ENCODE measurements at places on chromosomes 13 and 19.

DNA sequence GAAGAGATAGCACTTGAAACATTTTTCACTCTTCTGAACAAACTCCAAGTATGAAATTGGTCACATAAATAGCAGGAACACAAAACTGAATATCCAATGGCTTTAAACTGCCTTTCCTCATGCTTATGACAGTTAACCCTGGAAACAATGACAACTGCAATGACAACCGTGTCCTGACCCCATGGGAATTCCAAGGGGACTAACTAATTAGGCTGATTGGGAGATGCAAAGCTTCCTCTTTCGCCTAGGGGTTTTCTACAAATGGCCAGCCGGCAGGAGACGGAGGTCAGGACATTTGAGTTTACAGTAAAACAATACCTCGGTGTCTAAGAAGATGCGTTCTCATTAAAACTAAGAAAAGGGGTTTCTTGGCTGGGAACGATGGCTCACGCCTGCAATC lies 53.0 kb upstream of the URAD start:
- peaks cover 29% of the 10 kb centered on the region for H3K27me3 ChIP-seq
- DNase-seq = no peak
- no peaks in the 10 kb centered on the region for H3K4me1 ChIP-seq
- no peak overlapping the region for H3K27ac ChIP-seq

GRCh38 chr19:48638831-48639381 lies 1.7 kb upstream of the DBP start:
- H3K36me3 ChIP-seq = peaks cover 11% of the 10 kb centered on the region
- H3K27me3 ChIP-seq = no peaks in the 10 kb centered on the region
- DNase-seq = no peak

GRCh38 chr13:42832341-42833096 lies 51.1 kb downstream of the FAM216B start:
- H3K4me3 ChIP-seq = no peak overlapping the region
- peaks cover 10% of the 10 kb centered on the region for H3K4me1 ChIP-seq
- no peak for DNase-seq
- no peaks in the 10 kb centered on the region for H3K36me3 ChIP-seq

DNA sequence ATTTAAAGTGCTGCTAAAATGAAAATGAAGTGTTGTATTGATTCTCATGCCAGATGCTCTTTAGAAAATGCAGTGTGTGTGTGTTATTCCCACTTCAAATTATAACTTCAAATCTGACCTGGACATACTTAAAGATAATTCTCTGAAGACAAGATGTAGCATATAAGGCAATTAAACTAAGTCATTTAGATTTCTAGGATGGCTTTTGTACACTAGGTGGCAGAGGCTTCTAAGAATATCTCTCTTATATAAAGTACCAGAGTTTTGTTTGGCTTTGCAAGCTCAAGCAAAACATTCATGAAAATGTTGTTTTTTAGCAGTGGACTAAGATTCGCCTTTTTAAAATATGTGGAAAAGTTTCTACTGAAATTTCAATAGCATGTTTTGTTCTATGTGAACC lies 407.2 kb downstream of the GPC5 start:
- DNase-seq = no peak
- H3K27me3 ChIP-seq = peaks cover 10% of the 10 kb centered on the region
- no peak overlapping the region for H3K4me3 ChIP-seq
- no peaks in the 10 kb centered on the region for H3K36me3 ChIP-seq
- H3K27ac ChIP-seq = no peak overlapping the region

DNA sequence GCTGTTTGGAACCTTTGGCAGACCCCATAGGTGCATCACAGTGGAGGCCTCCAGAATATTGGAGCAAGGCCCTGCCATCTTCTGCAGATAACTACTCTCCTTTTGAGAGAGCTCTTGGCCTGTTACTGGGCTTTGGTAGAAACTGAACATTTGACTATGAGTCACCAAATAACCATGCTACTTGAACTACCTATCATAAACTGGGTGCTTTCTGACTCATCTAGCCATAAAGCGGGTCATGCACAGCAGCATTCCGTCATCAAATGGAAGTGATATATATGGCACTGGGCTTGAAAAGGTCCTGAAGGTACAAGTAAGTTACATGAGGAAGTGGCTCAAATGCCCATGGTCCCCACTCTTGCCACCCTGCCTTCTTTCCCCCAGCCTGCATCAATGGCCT lies 782.5 kb upstream of the SLITRK6 start:
- no peak overlapping the region for H3K4me3 ChIP-seq
- no peaks in the 10 kb centered on the region for H3K36me3 ChIP-seq
- DNase-seq = no peak
- H3K27me3 ChIP-seq = no peaks in the 10 kb centered on the region

DNA sequence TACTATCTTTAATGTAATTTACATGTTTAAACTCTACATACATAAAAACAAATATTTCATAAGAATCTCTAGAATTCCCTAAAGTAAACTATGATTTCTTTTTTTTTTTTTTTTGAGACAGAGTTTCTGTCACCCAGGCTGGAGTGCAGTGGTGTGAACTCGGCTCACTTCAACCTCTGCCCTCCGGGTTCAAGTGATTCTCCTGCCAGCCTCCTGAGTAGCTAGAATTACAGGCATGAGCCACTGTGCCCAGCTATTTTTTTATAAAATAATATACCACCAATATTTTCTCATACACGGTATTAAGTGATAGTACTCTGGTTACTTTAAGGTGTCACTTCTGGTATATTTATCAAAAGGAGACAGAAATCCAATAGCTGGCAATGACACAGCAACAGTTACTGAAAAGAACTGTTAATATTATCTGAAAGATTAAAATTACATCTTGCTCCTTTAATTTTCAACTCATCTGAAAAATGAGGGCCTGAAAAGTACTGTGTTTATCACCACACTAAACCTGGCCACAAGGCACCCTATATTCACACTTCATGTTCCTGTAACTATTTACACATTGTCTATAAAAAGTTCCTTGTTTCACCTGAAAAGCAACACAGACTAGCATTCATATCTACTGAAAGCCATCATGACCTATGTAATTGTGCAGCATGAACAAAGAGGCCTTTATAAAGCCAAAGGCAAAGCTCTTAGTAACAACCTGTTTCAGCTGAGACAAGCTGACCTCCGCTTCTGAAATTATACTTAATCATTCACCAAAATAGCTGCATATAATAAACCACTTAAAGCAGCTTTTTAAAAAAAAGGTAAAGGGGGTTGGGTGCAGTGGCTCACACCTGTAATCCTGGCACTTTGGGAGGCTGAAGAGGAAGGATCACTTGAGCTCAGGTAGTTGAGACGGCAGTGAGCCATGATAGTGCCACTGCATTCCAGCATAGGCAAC lies 106.1 kb downstream of the SLC25A15 start:
- H3K4me1 ChIP-seq = peaks cover 9% of the 10 kb centered on the region
- DNase-seq = no peak
- H3K4me3 ChIP-seq = no peak overlapping the region
- H3K27ac ChIP-seq = peak overlapping the region; percentile 5

GRCh38 chr13:81184556-81185265 lies 843.8 kb upstream of the SPRY2 start:
- no peak overlapping the region for H3K4me3 ChIP-seq
- no peak for DNase-seq
- no peaks in the 10 kb centered on the region for H3K36me3 ChIP-seq
- no peaks in the 10 kb centered on the region for H3K27me3 ChIP-seq
- no peaks in the 10 kb centered on the region for H3K4me1 ChIP-seq

- H3K27ac ChIP-seq = peak overlapping the region; percentile 97
- H3K4me1 ChIP-seq = peaks cover 27% of the 10 kb centered on the region
- H3K36me3 ChIP-seq = peaks cover 12% of the 10 kb centered on the region
- H3K4me3 ChIP-seq = peak overlapping the region; percentile 98
- DNase-seq = no peak
Observed at GRCh38 chr19:40442328-40443130, 1.6 kb downstream of the SERTAD3 start.

DNA sequence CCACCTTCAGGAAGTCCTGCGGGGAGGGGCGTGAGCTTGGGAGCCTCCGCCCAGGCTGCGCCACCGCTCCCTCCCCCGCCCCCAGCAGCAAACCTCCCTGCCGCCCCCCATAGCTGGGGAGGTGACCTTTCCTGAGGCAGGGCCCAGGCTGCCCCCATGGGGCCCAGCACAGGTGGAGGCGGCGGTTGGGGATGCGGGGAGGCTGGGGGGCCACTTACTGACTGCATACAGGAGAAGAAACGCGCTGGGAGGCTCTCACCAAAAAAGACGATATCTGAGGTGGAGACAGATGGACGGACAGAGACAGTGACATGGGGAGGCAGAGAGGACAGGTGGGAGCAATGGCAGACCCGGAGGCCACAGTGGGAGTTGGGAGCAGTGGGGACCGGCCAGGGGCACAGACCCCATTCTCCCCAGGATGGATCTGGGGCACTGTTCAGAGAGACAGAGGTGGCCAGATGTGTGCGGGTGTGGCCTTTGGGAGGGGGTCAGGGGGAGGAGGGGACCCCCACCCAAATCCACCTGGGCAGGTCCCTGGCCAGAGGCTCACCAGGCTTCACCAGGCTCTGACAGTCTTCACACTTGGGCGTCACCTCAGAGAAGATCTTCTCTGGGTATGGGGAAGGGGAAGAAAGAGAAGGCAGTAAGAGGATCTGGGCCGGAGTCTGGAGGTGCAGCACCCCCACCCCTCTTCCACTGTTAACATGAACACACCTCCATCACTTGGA lies 3.0 kb upstream of the RINL start:
- H3K36me3 ChIP-seq = no peaks in the 10 kb centered on the region
- peaks cover 4% of the 10 kb centered on the region for H3K4me1 ChIP-seq
- H3K27ac ChIP-seq = no peak overlapping the region
- no peak overlapping the region for H3K4me3 ChIP-seq
- DNase-seq = no peak

GRCh38 chr19:2841855-2842574 lies 740 bp downstream of the ZNF555 start:
- H3K36me3 ChIP-seq = peaks cover 22% of the 10 kb centered on the region
- peak overlapping the region; percentile 86 for H3K4me3 ChIP-seq
- H3K27me3 ChIP-seq = no peaks in the 10 kb centered on the region
- peaks cover 6% of the 10 kb centered on the region for H3K4me1 ChIP-seq
- H3K27ac ChIP-seq = peak overlapping the region; percentile 14
- DNase-seq = no peak

DNA sequence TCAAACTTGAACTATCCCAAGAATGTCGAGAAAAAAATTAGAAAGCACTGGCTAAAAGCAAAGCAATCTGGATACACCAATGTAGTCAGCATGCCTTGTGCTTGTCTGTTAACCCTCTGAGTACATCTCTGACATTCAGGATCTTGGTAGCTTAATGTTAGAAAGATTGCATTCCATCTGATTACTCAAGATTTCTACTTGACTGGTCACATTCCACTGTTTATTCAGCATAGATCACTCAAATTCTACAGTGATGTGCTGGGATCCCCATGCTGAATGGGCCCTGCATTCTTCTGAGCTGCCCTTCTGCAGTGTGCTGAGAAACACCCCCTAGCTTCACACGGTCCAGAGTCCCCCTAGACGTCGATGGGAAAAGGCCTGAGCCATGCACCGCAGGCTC lies 295.4 kb upstream of the MAB21L1 start:
- no peak for DNase-seq
- peak overlapping the region; percentile 63 for H3K27ac ChIP-seq
- H3K4me3 ChIP-seq = no peak overlapping the region
- H3K27me3 ChIP-seq = no peaks in the 10 kb centered on the region
- peaks cover 23% of the 10 kb centered on the region for H3K4me1 ChIP-seq

DNA sequence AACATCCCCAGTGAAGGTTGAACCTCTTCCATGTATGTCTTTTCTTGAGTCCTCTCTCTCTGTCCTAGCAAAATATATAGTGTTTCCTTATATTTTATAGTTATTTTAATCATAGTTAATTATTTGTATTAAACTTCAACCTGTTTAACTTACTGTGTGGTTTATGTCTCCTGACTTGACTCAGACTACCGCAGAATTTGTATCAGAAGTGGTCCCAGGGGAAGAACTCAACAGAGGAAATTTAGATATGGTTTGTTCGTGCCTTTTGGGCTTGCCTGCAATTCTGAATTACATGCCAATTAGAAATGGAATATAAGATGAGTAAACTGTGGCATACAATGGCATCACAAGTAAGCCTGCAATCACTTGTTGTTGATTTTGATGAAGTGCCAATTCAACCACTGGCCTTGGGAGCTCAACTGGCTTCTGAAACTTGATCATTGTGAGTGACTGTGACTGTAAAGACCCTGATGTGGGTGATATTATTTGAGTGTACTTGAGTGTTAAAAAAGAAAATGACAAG lies 1459.5 kb upstream of the PCDH20 start:
- H3K4me1 ChIP-seq = no peaks in the 10 kb centered on the region
- no peaks in the 10 kb centered on the region for H3K27me3 ChIP-seq

GRCh38 chr13:100811928-100812327 lies 137.3 kb upstream of the TMTC4 start:
- no peak overlapping the region for H3K27ac ChIP-seq
- no peak overlapping the region for H3K4me3 ChIP-seq
- H3K36me3 ChIP-seq = no peaks in the 10 kb centered on the region
- no peaks in the 10 kb centered on the region for H3K27me3 ChIP-seq
- DNase-seq = no peak

- no peaks in the 10 kb centered on the region for H3K27me3 ChIP-seq
- H3K4me1 ChIP-seq = peaks cover 6% of the 10 kb centered on the region
- no peak for DNase-seq
- no peak overlapping the region for H3K4me3 ChIP-seq
- H3K36me3 ChIP-seq = peaks cover 3% of the 10 kb centered on the region
Observed at GRCh38 chr13:20499986-20500385, 25.7 kb downstream of the CRYL1 start.

DNA sequence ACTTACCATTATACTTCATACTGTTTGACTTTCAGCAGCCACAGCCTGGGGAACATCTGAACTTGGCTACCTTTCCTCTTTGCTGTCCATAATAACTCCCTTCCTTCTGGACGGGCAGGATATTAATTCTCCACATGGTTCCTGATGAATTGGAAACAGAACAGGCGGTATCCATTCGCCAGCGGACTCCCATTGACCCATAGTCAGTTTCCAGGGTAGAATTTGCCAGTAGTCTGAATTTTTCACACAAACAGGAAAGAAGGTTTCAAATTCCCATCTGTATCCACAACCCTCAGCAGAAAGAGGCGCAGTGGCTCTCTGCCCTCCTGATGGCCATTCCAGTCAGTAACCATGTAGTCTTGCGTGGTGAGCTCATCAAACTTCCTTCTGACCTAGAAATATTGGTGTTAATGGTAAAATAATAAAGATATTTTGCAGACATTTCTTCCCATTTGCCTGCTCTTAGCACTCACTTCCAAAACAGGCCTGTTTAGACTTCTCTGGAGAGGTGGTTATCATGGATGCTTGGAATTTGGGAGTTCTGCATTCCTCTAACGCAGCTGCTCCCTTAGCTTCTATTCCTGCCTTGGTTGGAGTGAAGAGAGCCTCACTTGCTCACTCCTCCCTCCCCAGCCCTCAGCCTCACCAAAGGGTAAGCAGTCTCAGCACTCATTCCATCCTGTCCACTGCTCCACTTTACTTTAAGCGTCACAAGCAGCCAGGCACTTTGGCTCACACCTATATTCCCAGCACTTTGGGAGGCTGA lies 75.0 kb upstream of the OXGR1 start:
- H3K4me3 ChIP-seq = no peak overlapping the region
- H3K27ac ChIP-seq = no peak overlapping the region
- peaks cover under 1% of the 10 kb centered on the region for H3K36me3 ChIP-seq
- peaks cover 9% of the 10 kb centered on the region for H3K27me3 ChIP-seq
- DNase-seq = no peak

Data from type B pancreatic cell (in vitro differentiated cells).